Mesendoderm (in vitro differentiated cells): ENCODE measurements at places on chromosomes 1 and 21.

DNA sequence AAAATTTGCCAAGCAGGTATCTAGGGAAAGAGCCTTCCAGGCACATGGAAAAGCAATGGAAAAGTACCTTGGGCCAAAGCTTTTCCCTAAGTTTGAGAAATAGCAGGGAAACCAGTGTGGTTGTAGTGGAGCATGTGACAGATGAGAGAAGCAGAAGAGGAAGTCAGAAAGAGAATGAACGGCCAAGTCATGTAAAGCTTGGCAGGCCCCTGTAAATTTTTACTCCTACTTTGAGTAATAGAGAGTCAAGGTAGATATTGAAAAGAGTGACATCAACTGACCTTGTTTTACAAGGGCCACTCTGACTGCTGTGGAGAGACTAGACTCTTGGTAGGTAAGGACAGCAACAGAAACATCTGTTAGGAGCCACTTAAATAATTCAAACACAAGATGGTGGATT is 180.9 kb upstream of the PRMT6 start:
- DNase-seq: no peak

- no peak for DNase-seq
Measured at GRCh38 chr1:224559981-224560728, 56.0 kb upstream of the CNIH3 start.

GRCh38 chr1:94929351-94930217 is 2.7 kb upstream of the CNN3 start:
- DNase-seq: peak; percentile 62

- DNase-seq: no peak
Measured at GRCh38 chr1:112146201-112146715, 156.8 kb upstream of the KCND3 start.

DNA sequence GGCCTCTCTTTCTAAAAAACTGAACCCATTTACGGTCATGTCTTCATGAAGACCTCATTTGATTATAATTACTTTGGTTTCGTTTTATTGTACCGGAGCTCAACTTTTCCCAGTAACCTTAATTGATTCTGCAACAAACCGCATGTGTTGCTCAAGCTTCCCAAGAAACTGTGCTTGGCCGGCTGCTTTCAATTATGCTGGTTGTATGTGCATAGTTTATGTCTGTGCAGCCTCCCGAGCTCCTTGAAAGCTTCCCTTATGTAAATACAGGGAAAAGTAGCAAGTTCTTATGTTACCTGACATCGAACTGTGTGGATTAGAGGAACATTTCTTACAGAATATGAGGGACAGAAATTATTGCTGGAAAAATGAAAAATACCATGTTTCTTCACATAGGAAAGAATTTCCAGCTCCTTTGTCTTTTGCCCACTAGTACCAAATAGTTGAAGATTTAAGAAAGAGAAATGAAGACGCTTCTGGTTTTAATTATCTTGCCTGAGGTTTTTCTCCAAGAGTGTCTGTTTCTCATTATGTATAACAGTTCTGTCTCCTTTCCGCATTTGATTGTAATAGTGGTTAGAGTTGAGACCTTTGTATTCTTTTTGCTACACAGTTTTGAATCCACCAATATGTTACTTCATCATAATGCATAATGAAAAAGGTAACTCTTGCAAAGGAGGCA is 2.1 kb downstream of the VCAM1 start:
- no peak for DNase-seq

DNA sequence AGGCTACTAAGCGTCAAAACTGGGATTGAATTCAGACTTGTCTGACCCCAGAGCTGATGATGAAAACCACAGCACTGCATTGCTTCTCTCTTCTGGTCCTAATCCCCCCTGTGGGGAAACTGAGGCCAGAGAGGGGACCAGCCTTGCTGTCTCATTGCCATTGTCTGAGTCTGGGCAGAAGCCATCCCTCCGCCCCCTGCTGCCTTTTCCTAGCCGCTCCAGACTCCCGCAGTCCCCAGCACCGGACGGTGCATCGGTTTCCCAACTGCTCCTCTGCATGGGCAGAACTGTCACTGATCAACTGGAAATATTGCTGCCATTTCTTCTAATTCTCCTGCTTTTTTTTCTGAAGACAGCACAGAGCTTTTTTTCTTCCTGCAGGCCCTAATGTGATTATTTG is 157.4 kb downstream of the ACTL8 start:
- DNase-seq: no peak

DNA sequence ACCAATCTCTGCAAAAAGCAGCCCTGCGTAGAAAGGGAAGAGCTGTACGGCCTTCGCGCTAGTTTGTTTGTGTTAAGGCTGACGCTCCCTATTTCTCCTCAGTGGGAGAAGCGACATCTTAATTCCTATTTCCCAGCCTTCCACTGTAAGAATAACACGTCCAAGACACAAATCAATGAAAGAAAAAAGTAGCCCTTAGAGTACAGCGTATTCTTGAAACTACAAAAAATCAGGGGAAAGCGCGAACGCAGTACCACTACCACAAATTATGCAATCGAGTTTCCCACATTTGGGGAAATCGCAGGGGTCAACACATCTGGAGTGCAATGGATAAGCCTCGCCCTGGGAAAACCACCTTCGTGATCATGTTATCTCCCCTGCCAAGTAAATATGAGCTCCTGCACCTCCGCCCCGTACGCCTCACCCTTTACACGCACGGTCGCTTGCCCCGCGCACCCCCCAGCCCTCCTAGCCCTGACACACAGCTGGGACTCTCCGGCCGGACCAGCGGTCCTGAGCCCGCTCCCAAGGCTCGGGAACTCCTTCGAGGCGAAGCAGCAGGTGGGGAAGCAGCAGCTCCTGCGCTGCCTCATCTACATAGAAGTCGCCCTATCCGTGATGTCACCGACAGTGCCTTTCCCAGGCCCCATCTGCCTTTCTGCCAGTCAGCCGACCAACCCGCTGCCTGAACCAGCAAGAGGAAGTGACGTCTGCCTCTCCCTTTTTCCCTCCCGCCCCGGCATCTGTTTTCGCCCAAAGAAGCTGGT is 94.7 kb downstream of the PPIAL4G start:
- DNase-seq: peak; percentile 98

GRCh38 chr1:108636876-108637275 is 24.0 kb downstream of the HENMT1 start:
- no peak for DNase-seq

DNA sequence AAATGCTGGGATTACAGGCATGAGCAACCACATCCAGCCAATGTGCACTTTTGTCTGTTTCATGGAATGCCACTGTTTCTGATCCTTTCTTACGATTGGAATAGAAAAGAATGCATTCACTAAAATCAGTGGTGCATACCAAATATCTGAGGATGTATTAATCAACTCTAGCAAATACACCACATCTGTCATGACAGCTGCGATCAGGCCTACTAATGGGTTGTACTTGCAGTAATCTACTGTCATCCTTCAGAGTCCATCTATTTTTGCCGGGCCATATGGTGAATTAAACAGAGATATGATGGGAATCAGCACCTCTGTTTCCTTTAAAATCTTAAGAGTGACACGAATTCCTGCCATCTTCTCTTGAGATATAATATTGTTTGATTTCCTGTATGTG is 8.5 kb upstream of the USP1 start:
- DNase-seq: no peak

DNA sequence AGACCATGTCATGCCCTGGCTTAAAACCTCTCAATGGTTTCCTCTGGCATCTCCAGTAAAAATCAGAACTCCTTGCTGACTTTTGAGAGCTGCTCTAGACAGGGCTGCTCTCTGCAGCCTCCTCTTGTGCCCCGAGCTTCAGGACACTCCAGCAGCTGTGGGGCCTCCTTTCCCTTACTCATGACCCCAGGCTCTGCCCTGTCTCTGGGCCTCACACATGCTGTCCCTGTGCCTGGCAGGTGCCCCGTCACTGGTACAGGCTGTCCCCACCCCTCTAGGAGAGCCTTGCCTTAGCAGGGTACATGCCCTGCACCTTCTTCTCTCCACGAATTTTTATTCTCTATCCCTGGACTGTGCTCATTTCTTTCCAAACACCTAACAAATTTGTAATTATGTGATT is 43.2 kb downstream of the HIVEP3 start:
- DNase-seq: no peak

- DNase-seq: no peak
Measured at GRCh38 chr1:44636083-44636687, 38.1 kb downstream of the TMEM53 start.

- DNase-seq: no peak
Measured at GRCh38 chr1:183646776-183647175, 6.3 kb downstream of the APOBEC4 start.

DNA sequence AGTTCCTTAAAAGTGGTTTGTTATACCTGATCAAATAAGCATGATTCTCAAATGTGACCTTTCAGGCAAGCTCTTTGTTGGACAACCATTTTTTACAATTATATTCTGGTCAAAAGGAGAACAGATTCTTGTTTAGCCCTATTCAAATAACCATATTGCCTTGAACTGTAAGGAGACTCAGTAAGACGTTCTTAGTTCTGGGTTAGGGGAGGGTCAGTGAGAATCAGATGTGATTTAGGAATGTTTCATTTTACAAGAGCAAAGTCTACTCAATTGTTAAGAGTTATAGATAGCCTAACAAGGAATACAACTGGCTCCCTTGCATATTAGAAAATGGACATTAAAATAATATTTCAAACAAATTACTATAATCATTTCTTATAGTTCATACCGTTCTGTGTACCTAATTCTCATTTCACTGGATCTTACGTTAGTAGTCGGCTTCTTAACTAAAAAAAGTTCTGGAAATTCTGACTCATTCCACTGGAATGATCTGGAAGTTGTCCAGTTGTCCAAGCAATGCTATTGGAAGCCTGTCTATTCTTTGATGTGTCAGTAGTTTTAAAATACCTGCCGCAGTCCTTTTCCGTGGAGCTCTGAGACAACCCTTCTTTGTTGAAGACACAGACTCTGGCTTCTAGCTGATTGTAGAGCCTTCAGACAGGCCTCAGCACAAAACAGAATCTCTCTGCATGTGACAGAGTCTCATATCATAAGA is 88.8 kb downstream of the MAST2 start:
- no peak for DNase-seq

DNA sequence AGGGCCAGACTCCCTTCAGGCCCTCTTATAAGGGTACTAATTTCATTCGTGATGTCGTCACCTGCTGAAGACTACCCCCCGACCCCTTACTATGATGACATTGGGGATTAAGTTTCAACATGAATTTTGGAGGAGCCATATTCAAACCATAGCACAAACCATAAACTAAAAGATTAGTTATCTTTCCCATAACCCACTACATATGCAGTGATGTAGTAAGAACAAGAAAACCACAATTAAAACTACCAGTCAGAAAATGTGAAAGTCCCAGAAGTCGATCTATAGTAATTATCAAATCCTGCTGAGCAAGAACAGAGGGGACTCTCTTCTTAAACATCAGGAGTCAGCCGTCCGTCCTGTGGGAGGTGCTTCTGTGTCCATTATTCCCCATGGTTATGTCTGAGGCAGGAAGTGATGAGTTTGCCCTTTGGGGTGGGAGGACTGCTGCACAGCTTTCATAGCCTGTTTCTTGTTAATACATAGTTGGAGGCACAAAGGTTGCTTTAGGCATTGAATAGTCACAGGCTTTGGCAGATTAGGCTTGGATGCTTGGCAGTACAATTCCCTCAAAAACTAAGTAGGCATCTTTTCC is 35.9 kb upstream of the PTGFRN start:
- DNase-seq: no peak

- peak; percentile 84 for DNase-seq
Measured at GRCh38 chr1:54464477-54465146, 58.4 kb upstream of the SSBP3 start.

DNA sequence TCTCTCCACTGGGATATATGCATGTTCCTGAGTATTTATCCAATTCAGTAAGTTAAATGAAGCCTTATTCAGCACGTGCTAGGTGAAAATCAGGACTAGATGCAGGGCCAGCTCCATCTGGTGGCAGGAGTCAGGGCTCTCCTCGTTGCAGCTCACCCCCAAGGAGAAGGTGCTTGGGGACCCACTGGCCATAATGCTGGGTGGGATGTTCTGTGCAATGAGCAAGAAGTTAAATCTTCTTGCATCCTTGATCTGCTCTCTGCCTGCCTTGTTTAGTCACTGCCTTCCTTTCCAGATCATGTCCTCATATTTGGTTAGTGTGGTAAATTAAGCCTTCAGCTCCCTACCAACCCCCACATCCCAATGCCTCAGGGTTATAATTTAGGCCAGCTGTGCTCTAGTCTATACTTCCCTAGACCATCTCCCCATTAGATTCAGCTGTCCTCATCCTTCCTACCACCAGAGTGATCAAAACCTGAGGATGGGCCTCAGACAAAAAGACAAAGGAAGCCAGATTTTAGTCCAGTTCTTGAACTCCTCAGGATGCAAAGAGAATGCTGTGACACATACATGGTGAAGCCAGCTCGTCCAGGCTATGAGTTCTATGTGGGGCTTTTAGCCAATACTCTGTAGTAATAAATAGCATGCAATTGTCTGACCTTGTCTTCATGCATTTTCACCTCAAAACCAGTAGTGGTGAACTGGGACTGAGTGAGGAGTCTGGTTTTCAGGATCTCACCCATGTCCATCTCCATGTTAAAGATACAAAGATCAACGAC is 55.9 kb downstream of the SEC16B start:
- peak; percentile 46 for DNase-seq
